ENCODE measurements at places on chromosomes 3 and 15.

DNA sequence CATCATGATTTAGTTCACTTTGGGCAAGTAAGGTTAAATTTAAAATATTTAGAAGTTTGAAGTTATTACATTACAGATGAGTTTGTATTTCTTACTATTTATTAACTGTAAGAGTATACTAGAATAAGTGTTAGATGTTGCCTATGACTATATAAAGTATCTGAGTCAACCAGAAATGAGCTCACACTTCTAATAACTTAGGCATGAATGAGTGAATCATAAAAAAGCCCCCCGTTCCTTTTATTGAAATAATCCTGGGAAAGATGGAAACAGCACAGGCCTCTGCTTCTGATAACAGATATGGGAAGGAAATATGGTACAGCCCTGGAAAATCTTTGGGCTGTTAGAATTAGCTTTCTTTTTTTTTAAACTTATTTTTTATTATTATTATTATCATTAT is 66.6 kb upstream of the TGFBR2 start:
- no peak for DNase-seq

DNA sequence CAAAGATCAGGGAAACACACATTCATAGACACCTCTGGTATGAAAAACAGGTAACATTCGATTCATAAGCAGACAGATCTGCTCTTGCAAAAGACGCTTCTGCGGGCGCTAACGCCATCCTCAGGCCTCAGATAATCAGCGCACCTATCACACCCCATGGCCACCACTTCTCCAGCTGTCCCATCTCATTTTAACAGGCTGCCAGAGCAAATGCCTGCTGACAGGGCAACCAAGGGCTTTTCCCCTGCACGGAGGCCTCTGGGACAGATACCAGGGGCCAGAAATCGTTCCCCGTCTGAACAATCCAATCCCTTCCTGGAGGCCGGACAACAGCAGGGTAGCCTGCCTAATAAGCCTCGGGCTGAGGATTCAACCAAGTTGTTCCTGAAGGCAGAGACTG is 15.2 kb downstream of the ABCC5 start:
- no peak for DNase-seq

DNA sequence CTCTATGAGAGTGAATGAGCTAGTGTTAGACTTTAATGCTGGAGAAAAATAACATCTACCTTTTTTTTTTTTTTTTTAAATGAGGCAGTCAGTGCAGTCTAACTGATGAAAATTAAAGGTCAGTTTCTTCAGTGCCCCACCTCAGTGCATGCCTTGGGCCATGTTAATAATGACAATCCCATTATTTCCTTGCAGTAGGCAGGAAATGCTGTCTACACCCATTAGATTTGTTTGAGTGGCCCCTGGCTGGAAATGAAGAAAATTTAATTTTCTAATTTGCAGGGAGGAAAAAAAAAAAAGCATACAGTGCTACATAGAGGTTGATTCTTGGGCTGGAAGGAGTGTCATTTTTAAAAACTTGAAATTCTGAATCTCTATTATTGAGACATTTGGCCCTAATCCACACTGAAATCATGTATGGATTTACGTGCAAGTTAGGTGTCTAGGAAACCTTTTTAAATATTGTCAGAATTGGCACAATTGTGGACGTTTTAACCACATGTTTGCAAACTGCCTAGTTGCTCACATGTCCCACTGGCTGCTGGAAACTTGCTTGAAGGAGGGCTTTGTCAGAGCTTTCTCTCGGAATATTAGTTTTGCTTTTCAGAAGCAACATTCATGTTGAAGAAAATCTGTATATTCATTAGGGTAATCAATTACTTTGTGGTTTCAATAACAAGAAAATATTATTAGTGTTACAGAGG is 18.4 kb downstream of the FNDC3B start:
- DNase-seq, result no peak

GRCh38 chr3:160860346-160860745 is 104.3 kb downstream of the PPM1L start:
- DNase-seq, result no peak

DNA sequence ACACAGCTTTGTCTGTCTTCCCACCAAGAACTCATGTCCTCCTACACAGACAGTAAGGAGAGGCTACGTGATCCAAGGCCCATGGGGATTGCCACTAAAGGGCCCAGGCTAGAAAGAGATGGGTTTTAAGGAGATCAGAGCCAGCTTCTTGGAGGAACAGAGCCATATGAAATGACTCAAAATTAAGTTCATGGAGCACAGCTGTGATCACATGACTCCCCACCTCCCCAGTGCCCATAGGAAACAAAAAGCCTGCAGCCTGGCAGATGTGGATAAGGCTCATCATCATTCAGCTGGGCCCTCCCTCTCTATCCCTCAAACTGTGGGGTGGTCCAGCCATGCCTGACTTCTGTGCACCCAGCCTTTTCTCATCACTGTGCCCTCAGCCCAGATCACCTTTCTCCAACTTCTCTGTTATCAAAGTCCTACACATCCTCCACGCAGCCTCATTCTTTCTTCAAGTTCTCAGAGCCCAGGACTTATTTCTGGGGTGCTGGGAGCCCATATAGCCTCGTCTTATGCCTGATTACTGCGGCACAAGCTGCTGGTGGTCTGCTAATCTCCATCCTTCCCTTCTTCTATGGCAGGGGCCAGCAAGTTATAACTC is 137.6 kb downstream of the SMAD6 start:
- no peak for DNase-seq

DNA sequence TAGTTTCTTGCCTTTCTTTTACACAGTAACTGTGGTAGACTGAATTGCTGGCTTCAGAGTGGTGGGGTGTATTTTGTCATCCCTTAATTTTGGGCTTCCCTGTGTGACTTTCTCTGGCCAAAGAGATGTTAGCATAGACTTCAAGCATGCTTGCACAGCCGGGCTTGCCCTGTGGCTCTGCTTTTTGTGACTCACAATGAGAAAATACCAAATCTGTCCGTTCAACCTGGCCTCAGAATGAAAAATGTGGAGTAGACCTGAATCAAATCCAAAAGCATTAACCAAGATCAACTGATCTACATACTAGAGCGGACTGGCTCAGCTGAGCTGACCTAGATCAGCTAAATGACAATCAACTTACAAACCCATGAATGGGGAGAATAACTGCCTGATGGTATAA is 51.4 kb downstream of the PLAAT1 start:
- DNase-seq, result no peak

DNA sequence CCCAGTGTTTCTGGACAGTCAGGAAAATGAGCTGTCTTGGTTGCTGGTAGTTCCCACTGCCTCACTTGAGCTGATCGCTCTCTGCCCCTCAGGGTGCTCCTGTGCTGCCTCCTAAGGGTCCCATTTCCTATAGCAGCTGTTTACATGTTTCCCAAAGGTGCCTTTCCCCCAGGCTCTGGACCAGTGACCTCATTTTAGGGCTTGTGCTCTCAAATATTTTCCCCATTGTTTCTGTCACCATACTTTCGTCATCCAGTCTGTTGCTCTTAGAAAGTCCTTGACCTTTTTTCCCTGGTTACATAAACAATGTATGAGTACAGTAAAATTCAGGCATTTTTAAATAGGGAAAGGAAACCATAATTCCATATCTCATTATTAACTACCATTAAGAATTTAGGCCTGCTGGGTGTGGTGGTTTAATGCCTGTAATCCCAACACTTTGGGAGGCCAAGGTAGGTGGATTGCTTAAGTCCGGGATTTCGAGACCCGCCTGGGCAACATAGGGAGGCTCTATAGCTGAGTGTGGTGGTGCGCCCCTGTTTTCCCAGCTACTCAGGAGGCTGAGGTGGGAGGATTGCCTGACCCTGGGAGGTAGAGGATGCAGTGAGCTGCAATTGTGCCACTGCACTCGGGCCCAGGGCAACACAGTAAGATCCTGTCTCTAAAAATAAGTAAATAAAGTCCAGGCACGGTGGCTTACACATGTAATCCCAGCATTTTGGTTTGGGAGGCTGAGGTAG is 11.7 kb downstream of the RAD54L2 start:
- no peak for DNase-seq

DNA sequence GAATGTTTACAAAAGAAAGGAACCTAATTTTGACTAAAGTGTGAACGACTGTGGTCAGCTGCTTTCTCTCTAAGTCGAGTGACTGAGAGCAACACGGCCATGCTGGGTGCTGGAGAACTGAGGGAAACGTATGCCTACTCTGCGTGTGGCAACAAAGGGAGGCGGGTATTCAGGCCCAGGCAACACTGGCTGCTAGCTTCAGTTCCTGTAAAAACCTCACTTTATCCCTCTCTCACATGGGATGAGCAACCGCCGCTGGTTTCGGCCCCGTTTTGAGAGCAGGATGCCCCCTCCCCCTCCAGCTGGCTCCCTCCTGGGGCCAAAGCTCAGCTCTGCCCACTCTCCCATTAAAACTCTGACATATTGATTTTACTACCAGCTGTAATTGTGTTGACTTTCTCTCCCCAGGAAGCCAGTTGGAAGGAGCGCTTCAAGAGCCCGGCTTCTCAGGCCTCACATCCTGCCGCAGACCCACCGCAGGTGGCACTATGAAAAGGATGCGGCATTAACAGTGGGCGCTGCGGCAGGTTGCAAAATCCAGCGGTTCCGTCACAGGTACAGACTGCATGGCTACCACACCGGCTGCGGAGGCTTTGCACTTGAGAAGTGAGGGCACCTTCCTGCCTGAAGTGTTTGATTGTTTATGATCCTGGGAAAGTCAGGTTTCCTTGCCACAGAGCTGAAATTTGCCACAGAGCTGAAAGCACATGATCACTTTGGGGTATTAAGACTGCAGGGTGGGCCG is 12.7 kb downstream of the PLXND1 start:
- no peak for DNase-seq
